Fibroblast of skin of scalp (primary cell): ENCODE measurements at places on chromosomes 12 and 14.

- DNase-seq, result no peak
Measured at GRCh38 chr12:51779876-51780275, 68.6 kb downstream of the FIGNL2 start.

GRCh38 chr14:103692159-103692558 lies 23.1 kb downstream of the XRCC3 start:
- DNase-seq, result no peak

GRCh38 chr12:106814714-106815113 lies 40.2 kb downstream of the RIC8B start:
- no peak for DNase-seq

- no peak for DNase-seq
Measured at GRCh38 chr12:53616950-53617349, 9.2 kb downstream of the ATF7 start.

- peak; percentile 93 for DNase-seq
Measured at GRCh38 chr12:89999699-90000505, 291.3 kb upstream of the ATP2B1 start.

DNA sequence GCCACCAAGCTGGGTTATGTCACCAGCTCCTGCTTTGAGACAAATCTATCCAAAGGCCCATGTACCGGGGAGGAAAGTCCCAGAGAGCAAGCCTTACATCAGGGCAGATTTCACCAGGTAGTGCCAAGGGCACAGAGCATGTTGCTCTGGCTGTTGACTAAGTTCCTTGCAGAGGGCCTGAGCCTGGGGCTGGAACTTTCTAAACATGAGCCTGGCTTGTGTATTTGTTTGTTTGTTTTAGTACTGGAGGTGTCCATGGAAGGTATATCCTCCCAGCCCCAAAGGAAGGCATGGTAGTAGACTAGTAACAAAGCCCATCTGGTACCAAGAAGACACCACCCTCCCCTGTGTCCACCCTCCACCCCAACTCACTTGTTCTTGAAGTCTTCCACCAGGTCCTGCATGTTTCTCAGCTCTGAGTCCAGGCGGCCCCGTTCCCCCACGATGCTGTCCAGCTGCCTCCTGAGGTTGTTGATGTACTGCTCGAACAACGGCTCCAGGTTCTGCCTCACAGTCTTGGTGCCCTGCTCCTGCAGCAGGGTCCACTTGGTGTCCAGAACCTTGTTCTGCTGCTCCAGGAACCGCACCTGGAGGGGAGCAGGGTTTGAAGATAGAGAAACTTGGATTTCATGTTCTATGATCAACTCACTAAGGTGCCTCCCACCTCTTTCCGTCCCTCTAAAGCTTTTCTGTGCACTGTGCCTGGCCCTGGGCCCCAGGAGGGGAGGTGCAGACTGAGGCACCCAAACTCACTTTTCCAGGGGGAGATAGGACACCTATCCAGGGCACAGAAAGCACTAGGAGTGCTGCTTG lies 1.4 kb downstream of the KRT5 start:
- no peak for DNase-seq

GRCh38 chr12:51005030-51005429 lies 21.2 kb downstream of the SLC11A2 start:
- no peak for DNase-seq

DNA sequence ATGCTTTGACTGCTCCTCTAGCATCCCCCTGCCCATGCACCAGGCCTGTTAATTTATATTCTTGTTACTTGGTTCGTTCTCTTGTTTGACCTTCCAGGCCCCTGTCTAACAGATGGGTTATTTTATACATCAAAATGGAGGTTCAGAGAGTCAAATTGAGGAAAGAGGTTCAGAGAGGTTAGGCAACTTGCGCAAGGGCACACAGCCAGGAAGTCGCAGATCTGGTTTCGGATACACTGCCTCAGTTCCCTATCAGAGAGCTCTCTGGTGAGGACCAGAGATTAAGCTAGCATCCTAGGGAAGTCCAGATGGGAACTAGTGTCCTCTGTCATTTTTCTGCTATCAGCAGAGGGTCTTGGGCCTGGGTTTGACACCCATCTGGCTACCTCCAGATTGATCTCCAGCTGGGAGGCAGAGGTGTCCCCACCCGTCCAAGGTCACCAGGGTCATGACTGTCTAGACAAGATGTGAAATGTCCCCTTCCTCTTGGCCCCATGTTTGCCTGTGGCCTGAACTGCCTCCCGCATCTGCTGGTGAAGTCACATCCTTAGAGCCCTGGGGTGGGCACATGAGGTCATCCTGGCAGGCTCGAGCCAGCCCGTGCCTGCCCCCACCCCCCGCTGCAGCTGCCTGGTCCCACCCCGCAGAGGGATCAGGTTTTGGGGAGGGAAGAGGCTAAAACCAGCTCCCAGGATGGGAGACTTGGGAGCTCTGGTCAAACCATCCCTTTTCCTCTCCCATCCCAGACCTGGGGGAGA lies 84.3 kb upstream of the NCOR2 start:
- DNase-seq, result peak; percentile 36

GRCh38 chr14:99792210-99792535 lies 1.0 kb upstream of the EML1 start:
- peak; percentile 16 for DNase-seq

DNA sequence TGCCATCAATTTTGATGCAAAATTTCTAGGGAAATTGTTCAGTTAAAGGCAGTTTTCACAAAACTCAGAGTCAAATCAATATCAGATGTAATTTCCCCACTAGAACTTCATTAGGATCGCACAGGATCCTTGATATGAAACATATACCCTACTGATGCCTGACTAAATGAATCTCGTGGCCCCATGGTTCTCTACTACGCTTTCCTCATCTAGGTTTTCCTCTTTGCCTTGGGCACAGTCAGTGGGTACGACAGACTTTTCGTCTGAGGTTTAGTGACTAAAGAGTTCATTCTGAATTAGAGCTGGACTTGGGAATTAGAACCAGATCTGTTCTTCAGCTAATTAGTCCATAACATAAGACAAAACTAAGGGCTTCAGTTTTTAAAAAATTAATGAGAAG lies 42.5 kb upstream of the GNPNAT1 start:
- peak; percentile 38 for DNase-seq
